ENCODE measurements at places on chromosomes 13 and 19.

DNA sequence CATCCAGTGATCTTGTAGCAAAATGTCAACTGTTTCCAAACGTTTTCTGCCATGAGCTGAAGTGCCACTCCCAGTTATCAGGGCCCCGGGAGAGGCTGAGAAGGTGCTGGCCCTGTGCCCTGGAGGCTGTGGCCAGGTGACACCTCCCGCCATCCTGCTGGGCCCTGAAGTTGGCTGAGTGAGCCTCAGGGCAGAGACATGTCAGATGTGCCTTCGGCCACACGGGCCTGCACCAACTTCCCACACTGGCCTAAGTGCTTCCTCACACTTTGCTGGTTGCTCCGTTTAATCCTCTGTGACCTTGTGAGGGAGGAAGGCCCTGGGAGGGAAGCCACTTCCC, 4.8 kb downstream of the ADPRHL1 start:
- DNase-seq, result no peak

DNA sequence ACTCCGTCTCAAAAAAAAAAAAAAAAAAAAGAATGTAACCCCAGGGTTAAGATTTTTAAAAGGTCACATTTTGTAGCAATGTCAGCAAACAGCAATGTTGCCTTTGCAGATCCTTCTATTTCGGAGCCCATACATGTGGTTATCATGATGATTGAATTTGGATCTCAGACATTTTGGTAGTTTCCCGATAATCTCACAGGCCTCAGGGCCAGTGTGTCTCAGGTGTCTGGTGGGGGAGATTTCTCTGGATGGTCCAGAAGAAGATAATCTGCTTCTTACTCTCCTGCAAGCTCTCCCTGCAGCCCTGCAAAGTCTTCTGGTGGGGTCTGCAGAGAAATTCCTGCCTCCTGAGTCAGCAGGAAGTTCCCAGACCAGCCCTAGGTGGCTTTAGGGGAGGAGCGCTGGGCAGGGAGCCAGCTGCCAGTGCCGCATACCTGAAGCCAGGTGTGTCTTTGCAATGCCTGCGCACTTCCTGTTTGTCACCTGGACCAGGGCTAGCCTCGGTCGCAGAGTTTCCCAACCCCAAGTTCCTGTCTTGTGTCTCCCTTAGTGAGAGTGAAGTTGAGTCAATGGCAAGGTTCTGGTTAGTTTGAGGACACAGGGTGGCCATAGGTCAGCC, 1.4 kb downstream of the SH2D3A start:
- DNase-seq, result no peak

DNA sequence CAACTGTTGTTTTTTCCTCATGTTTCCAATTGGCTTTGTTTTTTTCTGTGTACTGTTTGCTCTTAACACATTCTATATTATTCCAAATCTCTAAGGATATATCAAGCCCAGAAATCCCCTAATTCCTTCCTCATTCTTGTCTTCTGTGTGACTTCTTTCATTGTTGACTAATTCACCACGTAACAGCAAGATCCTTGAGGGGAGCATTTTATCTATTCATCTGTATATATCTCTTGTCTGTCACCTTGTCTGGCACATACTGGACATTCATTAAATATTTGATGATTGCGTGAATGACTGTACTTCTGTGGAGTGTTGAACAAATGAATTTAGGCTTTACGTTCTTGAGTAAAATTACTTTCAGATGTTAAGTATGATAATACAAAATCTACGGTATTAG, 44.8 kb upstream of the OLFM4 start:
- DNase-seq, result no peak

GRCh38 chr13:48167866-48168265, 65.1 kb upstream of the ITM2B start:
- DNase-seq, result no peak

DNA sequence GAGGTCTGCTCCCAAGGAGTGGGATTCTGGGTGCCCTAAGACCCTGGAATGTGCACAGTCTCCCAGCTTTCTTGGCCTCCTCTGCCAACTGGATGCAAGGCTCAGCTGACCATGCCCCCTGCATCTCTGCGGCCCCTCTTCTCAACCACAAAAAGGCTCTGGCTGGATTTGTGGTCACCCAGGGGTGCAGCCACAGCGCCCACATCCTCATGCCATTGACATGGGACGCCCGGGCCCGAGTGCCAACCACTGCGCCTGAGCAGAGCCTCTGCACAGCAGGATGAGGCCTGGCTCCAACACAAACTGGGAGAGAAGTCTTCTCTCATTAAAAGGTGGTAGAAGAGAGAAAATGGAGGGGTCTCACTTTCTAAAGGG, 103.5 kb downstream of the FOXO1 start:
- no peak for DNase-seq

DNA sequence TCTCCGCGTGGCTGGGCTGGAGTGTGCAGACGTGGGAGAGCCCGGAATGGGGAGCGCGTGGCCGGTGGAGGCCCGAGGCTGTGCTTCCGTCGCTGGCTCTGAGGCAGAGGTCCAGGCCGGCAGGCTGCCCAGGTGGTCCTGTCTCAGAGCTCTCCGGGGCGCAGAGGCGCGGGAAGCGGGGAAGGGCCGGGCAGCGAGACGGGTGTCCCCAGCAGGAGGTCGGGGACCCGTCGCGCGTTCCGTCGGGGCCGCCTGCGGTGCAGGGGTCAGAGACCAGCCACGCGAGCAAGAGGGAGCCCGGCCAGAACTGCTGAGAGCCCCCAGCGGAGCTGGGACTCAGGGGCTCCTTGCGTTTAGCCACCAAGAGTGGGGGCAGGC, 1.3 kb upstream of the C1QTNF9 start:
- DNase-seq, result no peak

GRCh38 chr19:2619076-2619475, 83.4 kb downstream of the GNG7 start:
- DNase-seq, result no peak

- DNase-seq, result no peak
Observed at GRCh38 chr13:39565036-39565949, 37.7 kb downstream of the LHFPL6 start.
